ENCODE measurements at places on chromosomes 2 and 18. TPM values are rescaled to one million over a fixed set of nuclear protein-coding genes. Genes with fewer than 3 reads are reported as not detected.

DNA sequence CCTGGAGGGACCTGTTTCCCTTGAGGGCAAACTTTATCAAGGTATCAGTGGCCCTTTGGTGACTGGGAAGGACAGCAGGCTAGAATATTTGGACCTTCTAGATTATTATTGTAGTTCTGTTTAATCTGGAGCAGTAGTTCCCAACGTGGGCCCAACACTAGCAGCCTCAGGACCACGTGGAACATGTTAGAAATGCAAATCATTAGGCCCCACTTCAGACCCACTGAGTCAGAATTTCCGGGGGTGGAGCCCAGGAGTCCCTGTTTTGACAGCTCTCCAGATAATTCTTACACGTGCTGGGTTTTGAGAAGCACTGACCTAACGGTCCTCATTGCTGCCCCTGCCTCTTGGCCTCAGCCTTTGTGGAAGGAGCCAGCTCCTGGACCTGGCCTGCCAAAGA is 25.5 kb upstream of the DYNC2LI1 start:
- no peak overlapping the region for H3K4me3 ChIP-seq
- H3K36me3 ChIP-seq = no peaks in the 10 kb centered on the region
- no peak overlapping the region for H3K27ac ChIP-seq
- no peaks in the 10 kb centered on the region for H3K27me3 ChIP-seq
- H3K4me1 ChIP-seq = no peaks in the 10 kb centered on the region

DNA sequence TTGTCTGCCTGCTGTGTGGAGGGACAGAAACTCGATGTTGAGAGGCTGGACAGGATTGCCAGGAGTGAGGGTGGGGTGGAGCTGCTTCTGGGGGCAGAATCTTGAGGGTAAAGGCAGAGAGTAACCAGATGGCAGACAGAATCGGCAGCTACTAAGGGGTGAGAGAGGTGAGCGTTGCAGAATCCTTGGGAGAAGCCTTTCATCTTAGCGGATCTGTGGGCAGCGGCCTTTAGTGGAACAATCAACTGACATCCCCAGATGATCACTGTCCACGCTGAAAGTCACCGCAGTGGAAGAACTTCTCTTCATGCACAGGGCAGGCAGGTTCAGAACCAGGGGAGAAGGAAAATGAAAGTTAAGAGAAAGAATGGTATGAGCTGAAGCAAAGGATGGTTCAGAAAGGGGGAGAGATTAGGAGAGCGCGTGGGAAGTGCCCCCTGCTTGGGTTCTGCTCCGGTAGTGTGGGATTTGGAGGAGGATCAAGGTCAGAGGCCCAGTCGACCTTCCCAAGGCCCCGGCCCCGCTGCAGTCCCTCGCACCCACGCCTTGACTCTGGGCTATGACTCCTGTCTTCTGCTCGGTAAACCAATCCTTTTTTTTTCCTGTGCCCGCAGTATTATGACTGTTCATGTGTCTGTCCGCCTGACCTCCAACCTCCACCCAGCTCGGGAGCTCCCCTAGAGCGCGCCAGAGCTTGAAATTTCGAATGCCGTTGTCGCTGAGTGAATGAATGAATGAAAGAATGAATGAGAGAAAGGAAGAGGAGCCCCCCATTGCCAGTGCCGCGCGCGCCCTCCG is 584 bp downstream of the BOLA3 start:
- peaks cover 6% of the 10 kb centered on the region for H3K4me1 ChIP-seq
- no peak for DNase-seq
- H3K36me3 ChIP-seq = peaks cover 5% of the 10 kb centered on the region

- no peak for DNase-seq
- no peak overlapping the region for H3K27ac ChIP-seq
- H3K4me1 ChIP-seq = peaks cover 2% of the 10 kb centered on the region
- no peaks in the 10 kb centered on the region for H3K36me3 ChIP-seq
Observed at GRCh38 chr2:216319771-216320170, 52.5 kb downstream of the MARCHF4 start.

- peaks cover 15% of the 10 kb centered on the region for H3K36me3 ChIP-seq
- no peak overlapping the region for H3K27ac ChIP-seq
- DNase-seq = no peak
- H3K4me1 ChIP-seq = no peaks in the 10 kb centered on the region
- H3K4me3 ChIP-seq = no peak overlapping the region
Observed at GRCh38 chr2:75655861-75656260, 9.3 kb downstream of the MRPL19 start.

The UGT1A10 gene
- total RNA-seq = not detected

The PRPF40A gene
- 106 TPM for total RNA-seq

The OR6B2 gene
- total RNA-seq = not detected

The PID1 gene
- not detected for total RNA-seq

The WDR7 gene
- total RNA-seq = 59.4 TPM

Data from T-cell (primary cell).